ENCODE measurements at places on chromosomes 4 and X. TPM values are rescaled to one million over a fixed set of nuclear protein-coding genes. Genes with fewer than 3 reads are reported as not detected.
A peak's percentile ranks its signal among the peaks of the same experiment; 100 is the strongest.

GRCh38 chr4:148730082-148730640 lies 287.9 kb upstream of the NR3C2 start:
- no peak for DNase-seq

DNA sequence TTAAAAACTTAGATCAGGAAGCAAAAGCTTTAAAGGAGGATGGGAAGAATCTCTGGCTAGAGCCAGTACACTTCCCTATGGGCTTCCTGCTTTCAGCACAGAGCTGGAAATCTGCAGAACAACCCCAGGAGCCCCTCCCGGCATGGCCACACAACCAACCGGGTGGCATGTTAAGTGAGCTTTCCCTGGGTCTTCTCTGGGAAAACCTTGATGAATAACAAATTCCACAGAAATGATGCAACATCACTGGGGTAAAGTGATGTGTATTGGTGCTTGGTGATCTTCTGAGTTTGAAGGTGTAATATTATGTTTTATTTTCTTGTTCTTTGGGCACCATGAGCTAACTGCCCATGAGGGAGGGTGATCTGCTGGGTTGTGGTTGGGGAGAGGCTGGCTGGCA lies 22.1 kb downstream of the NHS start:
- DNase-seq, result no peak

GRCh38 chrX:153400146-153401132 lies 711 bp downstream of the PNMA6E start:
- peak; percentile 18 for DNase-seq

GRCh38 chr4:130985371-130985770 lies 1889.4 kb downstream of the C4orf33 start:
- DNase-seq, result no peak

DNA sequence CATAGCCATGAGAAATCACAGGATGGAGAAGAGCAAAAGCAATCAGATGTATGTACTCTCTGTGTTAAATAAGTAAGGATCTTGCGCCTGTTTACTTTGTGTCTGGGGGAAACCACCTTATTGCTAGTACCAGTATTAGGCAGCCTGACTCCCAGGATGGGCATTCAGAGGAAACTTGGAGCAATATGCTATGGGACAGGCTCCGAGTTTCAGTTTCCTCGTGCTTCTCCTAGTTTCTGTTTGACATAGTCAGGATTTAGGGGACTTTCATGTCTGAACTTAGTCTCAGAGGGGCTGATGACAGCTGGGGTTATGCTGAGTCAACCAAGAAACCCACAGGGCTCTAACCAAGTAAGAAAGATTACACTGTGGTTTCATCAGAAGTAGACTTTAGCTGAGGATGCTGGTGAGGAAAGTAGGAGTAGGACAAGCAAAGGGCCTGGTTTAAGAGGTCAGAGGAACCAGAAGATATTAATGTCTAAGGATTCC lies 13.5 kb downstream of the NSUN7 start:
- no peak for DNase-seq

DNA sequence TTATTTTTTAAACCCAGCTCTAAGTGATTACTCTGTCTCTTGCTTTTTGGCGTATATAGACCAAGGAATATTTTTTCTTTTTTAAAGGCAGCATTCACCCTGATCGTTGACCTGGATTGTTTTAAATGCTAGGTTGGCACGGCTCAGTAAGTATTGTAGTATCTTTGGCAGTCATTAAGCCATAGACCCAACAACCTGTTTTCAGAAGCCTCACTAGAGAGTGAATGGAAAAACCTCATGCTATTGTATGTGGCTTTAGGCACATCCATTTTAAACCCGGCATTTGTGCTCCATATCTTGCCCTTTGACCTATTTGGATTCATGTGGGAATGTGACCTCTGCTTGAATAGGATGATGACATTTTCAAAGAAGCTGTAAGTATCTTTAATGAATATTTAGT lies 183.9 kb downstream of the SNCA start:
- no peak for DNase-seq

Gene NXF2B
- not detected for total RNA-seq

Gene ARAP2
- total RNA-seq, result 12.5 TPM

Gene EVC2
- total RNA-seq, result 8.6 TPM

Gene COL4A6
- total RNA-seq, result under 0.01 TPM

Gene FAM53A
- 0.66 TPM for total RNA-seq

Gene F11
- total RNA-seq, result 53.1 TPM

Gene AMER1
- total RNA-seq, result 7.6 TPM
